A172 (cell line): ENCODE measurements at places on chromosomes 12 and 14.

- DNase-seq, result no peak
Observed at GRCh38 chr12:113974006-113974405, 7.9 kb upstream of the RBM19 start.

DNA sequence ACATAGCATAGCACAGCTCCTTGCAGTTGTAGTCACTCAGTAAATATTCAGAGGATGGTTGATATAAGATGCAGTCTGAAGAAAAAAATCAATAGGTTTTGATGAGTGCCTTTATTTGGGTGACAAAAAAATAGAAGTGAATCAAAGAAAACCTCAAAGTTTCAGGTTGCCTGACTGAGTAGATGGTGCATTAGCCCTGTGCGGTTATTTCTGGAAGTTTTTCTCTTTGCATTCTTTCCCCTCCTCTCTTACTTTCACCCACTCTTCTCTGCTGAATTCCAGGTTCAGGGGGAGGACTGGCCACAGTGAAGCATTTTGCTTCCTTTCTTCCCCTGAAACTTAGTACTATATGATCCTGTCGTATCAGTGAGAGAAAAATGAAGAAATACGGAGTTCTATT is 28.6 kb downstream of the TRHDE start:
- DNase-seq, result no peak

- DNase-seq, result no peak
Observed at GRCh38 chr12:110599334-110599733, 14.6 kb upstream of the TCTN1 start.

GRCh38 chr12:123971770-123972456 is 718 bp downstream of the CCDC92 start:
- peak; percentile 20 for DNase-seq

- no peak for DNase-seq
Observed at GRCh38 chr12:6262623-6263022, 47.9 kb upstream of the PLEKHG6 start.

- no peak for DNase-seq
Observed at GRCh38 chr14:70909733-70910614, 2.7 kb downstream of the PCNX1 start.

DNA sequence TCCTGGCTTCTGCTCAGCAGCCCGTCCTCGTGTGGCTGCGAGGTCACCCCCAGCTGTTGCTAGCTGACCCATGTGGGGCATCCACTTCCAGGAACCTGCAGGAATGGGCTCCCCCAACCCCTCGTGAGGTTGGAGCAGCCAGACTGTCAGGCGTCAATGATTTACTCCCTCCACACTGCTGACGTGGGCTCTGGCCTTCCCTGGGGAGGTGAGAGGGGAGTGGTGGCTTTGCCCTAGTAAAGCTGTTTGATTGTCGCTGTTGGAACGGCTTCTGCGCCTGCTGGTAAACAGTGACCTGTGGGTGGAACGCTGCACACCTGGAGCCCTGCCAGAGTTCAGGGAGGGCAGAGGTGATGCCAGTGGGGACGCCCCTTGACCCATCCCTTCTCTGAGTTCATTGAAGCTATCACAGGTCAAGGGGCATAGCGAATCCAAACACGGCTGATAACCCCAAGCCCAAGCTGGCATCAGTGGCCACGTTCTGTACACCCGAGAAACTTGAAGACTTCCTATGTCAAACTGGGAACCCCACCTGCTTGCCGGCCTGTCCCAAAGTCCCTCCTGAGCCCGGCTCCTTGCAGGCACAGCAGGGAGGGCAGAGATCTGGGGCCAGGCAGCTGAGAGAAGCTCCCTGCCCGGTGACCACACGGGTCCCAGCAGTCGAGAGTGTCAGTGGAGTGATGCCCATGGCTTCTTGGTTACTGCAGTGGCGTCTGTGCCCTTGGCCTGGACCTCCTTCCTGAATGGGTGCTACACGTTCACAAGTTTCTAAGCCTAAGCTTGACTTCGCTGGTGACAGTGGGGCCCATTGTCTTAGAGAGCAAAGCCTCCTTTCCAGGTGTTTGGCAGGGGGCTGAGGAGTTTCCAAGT is 2.7 kb downstream of the ASPG start:
- no peak for DNase-seq

DNA sequence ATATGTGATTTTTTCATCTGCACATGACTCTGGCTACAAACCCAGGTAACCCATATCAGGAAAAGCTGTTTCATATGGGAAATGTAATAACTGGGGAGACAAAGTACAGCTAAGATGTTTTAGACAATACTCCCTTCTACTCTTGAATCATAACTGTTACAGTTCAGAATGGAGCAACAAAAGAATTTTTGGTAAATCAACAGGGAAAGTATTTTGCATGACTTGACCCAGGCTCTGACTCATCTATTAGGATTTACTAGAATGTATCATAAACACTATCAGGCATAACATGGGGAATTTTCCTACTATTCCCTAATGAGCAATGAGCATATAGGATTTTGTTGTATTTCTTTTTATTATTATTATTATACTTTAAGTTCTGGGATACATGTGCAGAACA is 553.0 kb downstream of the SLC16A7 start:
- DNase-seq, result peak; percentile 85

- no peak for DNase-seq
Observed at GRCh38 chr14:96843137-96843536, 46.0 kb downstream of the VRK1 start.

- no peak for DNase-seq
Observed at GRCh38 chr12:112112409-112113133, 4.0 kb upstream of the NAA25 start.

- peak; percentile 13 for DNase-seq
Observed at GRCh38 chr12:14167005-14167628, 185.7 kb upstream of the GRIN2B start.

DNA sequence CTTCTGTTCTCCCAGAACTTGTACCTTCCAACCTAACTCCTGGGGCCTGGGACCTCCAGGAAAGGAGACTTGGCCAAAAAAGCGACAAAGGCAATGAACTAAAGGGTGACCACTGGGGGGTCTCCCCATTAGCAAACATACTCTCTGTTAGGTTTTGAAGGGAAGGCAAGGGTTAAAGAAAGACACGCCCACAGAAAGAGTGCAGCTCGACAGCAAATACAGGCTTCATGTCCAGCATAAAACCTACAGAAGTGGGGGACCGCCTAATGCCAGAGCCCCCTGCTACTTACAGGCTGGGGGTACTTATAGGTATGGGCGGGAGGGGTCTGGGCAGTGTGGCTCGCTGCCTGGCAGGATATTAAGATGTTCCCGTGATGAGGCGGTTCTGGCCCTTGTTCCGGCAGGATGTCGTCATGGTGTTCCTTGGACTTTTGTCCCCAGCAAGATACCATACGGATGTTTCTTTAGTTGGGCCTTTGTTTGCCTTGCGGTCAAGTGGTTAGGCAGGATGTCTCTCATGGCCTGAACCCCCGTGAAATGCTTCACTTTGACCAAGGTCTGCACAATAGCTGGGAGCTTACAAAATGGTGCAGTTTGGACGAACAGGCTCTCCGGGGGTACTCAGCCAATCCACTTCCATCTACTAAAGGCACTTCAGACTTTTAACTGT is 53.4 kb downstream of the PRMT8 start:
- no peak for DNase-seq

DNA sequence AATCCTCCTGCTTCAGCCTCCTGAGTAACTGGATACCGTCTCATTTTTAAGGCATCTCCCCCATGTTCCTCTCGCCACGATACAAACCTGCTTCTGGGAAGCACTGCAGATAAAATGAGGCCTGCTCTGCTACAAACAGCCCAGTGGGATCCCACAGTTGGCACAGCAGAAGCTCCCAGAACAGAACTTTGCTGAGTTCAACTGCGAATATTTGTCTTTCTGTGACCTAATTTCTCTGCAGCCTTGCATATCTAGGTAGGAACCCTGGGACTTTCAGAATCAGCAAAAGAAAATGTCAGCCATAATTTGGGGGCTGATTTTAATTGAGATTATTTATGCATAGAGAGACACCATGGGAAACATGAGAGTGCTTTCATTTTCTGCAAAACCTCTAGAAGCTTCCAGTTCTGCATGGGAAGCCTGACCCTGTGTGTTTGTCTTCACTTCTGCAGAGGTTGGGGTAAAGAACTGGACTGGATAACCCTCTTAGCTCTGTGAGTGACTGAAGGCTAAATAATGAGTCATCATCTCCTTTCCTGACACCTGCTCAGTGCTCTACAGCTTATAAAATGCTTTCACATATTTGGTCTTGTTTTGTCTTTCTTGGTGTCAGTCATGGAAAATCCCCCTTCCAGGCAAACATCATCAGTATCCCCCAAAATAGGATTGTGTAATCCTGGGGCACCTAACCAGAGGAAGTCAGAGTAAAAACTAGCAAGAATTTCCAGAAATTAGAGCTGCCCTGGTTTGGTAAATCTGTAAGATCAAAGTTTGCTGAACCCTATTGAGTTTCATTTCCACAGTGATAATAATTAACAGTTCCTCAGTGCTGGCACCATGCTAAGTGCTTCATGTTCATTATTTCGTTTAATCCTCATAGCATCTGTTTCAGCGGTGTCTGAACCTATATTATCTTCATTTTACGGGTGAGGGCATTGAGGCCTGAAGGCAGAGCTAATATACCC is 185.8 kb downstream of the SLC15A4 start:
- DNase-seq, result no peak

DNA sequence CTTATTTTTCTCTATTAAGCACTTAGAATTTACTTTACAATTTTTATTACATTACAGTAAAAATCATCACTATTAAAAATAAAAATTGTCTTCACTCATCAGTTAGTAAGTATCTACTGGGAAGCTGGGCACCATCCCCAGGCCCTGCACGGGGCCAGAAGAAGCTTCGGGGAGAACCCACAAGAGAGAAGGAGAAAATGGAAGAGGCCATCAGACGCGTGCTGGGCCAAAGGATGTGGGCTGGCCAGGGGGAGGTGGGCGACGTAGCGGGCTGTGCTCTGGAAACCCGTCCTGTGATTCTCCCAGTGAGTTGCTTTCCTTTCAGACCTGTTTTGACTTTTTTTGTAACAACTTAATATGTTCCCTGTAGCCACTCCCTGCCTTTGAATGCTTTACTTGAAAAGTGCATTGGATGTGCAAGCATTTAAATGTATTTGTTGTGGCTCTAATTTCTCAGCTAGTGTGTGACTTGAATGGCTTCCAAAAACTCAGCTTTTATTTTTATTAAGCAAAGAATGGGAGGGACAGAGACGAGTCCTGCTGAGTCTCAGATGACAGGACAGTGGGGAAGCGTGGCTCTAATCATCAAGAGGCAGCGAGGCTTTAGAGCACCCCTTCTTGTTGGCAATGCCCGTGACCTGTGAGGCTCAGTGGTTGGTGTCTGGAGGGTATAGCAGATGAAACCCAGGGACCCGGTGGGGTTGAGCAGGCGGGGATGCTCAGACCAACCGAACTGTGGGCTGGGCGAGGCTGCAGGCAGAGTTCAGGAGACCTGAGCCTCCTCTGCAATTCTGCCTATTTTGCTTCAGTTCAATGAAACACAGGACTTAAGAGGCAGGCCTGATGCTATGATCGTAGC is 38.8 kb downstream of the SYNE3 start:
- no peak for DNase-seq

DNA sequence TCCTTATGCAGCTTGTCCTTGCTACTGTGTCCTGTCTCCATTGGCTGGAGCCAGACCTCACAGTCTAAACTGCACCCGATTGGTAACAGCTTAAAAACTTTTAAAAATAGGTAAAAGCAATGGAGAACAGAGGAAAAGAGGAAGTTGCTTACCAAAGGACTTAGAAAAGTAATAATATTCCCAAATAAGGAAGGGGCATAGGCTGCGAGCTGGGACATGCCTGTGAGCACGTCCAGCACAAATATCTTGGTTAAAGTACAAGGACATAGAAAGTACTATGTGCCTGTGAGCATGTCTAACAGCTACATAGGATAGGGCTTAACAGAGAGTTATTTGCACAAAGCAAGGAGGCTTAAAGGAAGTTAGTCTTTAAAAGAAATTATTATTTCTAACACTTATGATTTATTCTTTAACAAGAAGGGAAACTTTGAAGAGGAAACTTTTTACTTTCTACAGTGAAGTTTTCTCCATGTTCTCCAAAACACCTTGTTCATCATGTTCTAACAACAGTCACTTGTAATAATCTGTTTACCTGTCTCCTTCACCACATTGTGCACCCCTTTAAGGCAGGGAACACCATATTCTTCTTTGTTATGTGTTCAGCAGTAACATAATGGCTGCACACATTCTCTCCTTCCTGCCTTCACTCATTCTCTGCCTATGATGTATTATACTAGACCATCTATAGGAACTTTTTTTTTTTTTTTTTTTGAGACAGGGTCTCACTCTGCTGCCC is 9.8 kb upstream of the UBE2N start:
- DNase-seq, result no peak

DNA sequence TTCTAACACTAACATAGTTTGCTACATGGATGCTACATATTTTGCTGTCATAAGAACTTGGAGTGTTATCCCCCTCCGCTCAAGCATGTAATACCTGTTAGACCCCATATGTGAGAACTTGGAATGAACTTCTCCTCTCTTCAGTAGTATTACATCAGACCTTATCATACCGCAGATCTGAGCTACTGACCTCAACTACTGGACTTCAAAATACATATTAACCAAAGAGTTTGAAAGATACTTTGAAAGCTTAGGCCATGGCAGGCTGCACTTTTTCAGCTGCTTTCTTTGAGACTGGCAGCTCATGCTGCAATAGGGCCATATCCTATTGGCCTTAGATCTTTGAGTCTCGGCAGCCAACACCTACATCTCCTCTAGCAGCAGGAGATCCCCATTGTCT is 74.8 kb downstream of the EEA1 start:
- no peak for DNase-seq

DNA sequence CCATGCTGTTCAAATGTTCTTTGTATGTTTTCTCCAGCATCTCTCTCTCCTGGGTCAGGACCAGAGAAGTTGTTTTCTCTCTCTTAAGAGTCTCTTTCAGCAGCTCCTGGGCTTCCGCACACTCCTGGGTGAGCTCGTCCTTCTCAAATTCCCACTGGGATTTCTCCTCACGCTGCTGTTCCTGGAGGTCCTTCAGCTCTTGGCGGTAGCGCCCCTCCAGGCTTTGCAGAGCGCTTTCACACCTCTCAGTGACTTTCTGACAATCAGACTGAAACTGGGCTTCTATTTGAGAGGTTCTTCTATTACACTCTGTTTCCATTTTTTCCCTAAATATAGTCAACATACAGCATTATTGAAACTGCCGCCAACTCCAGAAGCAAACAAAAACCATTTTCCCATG is 72.7 kb downstream of the NIN start:
- no peak for DNase-seq

DNA sequence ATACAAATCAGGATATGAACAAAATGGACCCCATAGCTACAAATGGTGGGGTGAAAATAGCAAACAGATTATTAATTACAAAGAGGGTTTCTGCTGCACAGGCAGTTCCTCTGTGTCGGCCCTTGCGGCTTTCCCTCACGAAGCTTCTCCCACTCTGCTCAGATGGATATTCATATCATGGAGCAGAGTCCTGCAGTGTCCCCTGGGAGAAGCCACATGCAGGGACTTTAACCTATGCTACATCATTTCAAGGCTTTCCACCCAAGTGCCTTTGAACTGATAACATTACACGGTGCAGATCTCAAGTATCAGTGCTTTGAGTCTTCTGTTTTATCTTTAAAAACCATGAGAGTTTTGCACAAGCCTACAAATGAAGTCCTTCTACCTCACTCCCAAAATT is 229.1 kb downstream of the PPM1H start:
- no peak for DNase-seq

- DNase-seq, result peak; percentile 36
Observed at GRCh38 chr12:18224745-18225144, 36.6 kb upstream of the PIK3C2G start.
